Mesothelial cell of epicardium (in vitro differentiated cells): ENCODE measurements at places on chromosomes 13 and 19.
A peak's percentile ranks its signal among the peaks of the same experiment; 100 is the strongest.

DNA sequence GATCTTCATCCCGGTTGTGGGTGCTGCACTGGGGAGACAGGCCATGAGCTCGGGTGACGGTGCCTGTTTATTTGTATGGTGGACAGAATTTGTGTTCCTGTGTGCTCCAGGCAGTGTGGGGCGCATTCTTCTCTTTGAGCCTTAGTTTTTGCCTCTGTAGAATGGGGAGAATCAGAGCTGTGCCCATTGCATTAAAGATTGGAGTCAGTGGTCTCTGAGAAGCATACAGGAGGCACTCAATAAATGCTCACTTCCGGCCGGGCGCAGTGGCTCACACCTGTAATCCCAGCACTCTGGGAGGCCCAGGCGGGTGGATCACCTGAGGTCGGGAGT is 23.0 kb downstream of the NFIC start:
- no peak for DNase-seq

DNA sequence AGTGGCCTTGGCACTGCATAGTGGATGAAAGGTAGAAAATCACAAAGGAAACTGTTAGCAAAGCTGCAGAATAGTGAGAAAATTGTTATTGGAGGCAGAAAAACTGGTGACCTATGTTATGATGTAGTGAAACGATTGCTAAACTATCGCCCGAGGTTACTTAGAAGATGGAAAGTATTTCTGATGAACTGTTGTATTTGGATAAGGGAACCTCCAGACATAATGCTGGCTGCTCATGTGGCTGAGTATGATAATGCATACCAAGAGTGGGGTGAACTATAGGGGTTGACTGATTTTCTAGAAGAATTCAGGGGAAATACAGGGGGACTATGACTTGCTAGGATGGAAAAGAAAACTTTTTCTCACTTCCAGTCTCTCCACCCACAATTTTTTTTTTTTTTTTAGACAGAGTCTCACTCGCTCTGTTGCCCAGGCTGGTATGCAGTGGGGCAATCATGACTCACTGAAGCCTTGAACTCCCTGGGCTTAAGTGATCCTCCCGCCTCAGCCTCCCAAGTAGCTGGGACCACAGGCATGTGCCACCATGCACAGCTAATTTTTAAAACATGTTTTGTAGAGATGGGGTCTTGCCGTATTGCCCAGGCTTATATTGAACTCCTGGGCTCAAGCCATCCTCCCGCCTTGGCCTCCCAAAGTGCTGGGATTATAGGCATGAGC is 4.4 kb upstream of the EID2 start:
- DNase-seq: no peak

GRCh38 chr13:105541565-105541964 is 993.9 kb downstream of the EFNB2 start:
- no peak for DNase-seq

GRCh38 chr19:38713865-38714264 is 30.4 kb downstream of the CAPN12 start:
- DNase-seq: no peak

GRCh38 chr13:75296641-75297040 is 185.3 kb downstream of the TBC1D4 start:
- DNase-seq: no peak

- DNase-seq: no peak
Measured at GRCh38 chr13:61013796-61014195, 401.9 kb downstream of the PCDH20 start.

GRCh38 chr19:37817180-37817981 is 38.0 kb upstream of the ZNF573 start:
- DNase-seq: peak; percentile 72
